Epithelial cell of proximal tubule (primary cell): ENCODE measurements at places on chromosomes 5 and 9. TPM values are rescaled to one million over a fixed set of nuclear protein-coding genes. Genes with fewer than 3 reads are reported as not detected.

DNA sequence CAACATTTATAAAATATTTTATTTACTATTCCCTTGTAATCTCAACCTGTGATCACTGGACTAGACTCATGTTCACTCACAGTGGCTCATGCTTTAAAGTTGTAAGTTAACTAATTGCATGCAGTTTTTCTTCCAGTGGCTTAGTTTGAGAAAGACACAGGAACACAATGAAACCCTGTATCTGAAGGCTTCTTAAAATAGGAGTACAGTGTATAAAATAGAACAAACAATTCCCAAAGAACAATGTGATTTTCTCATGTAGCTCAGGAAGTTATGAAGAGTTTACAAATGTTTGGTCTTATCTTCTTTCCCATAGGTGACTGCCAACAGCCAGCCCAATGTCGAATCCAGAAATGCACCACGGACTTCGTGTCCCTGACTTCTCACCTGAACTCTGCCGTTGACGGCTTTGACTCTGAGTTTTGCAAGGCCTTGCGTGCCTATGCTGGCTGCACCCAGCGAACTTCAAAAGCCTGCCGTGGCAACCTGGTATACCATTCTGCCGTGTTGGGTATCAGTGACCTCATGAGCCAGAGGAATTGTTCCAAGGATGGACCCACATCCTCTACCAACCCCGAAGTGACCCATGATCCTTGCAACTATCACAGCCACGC, 5.9 kb downstream of the RGMB start:
- DNase-seq, result no peak

DNA sequence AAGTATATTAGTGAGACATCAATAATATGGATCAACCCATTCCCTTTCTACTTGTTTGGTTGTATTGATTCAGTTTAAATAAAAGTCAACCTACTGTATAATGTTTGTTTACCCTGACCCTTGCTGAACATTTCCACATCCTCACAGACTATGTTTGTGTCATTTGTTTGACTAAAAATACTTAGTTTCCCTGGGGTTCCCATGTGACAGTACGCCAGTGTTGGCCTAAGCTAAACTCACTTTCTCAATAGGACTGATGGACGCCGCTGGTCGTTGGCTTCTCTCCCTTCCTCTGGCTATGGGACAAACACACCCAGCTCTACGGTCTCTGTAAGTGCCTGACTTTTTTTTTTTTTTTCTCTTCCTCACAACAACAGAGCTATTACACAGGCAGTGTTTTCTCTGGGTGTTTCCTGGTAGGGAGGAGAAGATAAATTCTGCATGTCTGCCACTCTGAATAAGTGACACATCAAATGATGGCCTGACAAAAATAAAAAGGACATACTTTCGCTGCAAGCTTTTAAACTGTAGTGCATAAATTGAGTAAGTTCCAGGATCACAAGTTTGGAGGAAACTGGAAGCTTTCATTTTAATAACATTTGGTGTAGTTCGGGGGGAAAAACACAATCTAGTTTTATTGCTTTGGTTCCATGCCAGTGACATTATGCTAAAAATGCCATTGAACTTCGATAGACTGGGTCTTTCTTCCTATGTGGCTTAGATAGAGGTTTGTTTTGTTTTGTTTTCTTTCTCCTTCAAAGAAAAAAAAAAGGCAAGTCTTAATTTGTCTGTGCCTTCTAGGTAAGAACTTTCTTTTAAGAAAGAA, 101.0 kb downstream of the CD180 start:
- no peak for DNase-seq

- DNase-seq, result no peak
Measured at GRCh38 chr5:15807248-15807647, 307.3 kb downstream of the FBXL7 start.

GRCh38 chr9:83342006-83342405, 196.2 kb downstream of the FRMD3 start:
- no peak for DNase-seq

DNA sequence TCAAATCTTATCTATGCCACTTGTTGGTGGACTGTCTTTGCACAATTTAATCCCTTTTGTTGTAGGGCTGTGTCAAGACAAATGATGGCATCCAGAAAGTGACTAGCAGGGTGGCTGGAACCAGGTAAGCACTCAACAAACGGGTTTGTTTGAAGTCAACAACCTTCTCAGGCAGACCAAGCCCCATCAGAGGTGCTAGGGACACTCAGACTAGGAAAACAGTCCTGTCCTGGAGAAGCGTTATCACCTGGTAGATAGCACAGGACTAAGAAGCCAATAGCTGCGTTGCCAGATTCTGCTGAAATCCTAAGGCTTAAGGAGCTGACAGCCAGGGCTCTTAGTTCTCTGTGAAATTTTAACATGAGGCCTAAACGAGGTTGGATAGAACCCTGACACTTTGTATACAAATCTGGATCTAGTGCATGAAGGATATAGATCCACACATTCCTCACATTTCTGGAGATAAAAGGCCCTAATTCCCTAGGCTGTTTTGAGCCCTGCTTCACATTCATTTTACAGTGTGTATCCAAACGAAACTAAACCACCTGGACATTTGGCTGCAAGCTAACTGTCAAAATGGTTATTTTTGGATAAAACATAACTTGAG, 179.8 kb downstream of the DCP2 start:
- no peak for DNase-seq

DNA sequence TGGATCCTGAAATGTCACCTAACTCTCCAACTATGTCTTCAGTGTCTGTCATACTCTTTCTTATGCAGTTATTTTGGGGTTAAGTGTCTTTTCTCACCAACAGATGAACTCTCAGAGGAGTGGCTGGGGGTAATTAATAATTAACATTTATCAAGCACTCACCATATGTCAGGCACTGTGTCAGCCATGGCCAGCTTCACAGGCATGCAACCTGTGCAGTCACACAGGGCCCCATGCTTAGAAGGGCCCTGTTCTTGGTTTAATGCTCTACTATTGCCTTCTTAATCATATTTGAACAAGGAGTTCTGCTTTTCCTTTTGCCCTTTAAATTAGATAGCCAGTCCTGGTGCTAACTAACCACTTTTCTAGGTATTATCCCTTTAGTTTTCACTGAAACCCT, 3.4 kb upstream of the GRPEL2 start:
- no peak for DNase-seq

DNA sequence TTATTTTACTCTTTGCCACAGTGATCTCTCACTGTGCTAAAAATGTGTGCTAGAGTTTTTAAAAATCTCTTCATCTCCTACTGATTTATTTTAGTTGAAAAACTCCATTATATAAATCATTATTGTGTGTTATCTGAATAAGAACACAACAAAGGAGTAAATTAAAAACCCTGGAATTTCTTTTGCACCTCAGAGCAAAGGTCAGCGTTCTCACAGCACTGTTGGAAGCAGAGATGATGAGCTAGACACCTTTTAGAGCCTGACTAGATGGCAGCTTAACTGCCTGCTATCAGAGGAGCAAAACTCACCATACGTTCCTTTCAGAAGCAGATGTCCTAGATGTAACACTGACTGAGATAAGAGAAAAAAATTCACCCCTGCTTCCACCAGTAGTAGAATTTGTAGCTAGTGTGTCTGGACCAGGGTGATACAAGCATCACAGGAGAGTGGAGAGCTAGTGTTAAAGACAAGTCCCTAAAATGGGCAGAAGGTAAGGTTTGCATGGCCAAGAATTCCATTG, 147.1 kb downstream of the ENTREP1 start:
- DNase-seq, result no peak

DNA sequence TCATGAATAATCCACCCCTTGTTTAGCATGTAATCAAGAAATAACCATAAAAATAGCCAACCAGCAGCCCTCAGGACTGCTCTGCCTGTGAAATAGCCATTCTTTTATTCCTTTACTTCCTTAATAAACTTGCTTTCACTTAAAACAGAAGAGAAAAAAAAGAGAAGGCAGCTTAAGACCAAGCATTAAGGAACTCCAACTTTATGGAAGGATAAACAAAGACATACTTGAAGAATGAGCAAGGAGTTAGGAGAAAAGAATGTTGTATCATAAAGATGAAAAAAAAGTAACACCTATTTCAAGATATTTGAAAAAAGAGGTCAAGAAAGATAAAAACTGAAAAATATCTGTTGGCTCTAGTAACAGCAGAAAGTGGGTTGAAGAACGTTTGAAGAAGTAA, 107.6 kb downstream of the RNF180 start:
- DNase-seq, result no peak

- DNase-seq, result no peak
Measured at GRCh38 chr9:113781381-113781780, 94.7 kb upstream of the ZNF618 start.

GRCh38 chr9:71634752-71635151, 133.6 kb downstream of the CEMIP2 start:
- no peak for DNase-seq

- no peak for DNase-seq
Measured at GRCh38 chr9:129440435-129441186, 180.3 kb downstream of the C9orf50 start.

DNA sequence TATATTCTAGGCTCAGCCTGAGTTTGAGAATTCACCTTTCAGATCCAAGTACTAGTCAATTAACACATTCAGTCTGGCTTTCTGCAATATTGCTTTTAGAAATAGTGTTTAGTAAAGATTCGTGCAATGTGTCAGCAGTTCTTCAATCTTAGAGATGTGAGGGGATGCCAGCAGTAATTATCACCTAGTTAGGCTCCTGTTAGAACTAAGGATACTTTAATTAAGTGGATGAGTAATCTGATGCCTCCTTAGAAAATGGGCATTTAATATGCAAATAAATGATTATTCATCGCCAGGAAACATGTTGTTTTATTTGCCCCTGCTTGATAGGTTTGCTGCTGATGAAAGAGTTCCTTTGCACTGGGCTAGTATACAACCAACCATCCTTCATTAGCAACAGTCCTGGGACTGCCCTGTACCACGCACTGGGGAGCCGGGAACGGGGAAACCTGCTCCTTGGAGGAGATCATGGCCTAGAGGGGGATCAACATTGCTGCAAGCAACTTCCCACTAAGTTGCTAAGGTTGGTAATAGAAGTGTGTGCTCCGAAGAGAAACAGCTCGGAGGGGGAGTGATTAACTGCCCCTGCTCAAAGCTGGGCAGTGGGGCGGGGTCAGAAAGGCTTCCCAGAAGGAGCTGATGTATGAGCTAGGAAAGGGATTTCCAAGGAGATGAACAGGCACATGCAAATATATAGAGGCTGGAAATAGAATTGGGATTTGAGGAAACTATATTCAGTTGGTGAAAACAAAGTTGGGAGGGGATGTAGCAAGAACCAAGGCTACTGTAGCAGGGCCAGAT, 231.8 kb downstream of the DRD1 start:
- DNase-seq, result no peak

DNA sequence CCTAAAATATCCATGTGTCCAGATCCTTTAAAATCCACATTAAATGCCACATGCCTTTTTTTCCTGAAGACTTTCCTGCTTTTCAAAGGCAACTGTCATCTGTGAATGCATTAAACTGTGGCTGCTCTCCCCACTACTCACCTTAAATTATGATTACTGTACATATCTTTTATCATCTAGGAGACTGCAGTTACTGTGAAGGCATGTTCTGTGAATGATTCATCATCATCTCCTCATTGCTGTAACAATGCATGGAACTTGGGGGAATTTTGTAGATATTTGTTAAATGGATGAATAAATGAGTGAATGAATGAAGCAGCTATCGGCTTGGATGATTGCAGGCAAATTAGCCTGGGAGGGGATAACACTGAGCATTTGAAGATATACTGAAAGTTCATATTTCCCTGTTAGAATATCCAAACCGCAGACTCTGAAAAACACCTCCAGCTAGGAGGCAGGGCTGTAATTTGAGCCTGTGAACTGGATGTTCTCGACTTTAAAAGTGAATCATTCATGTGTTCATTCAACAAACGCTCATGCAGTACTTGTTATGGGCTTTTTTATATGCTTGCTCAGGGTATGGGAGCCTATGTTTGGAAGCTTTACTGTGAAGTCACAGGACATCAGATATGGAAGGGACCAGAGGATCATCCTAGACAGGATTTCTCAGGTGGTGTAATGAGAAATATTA, 519.2 kb downstream of the KIF4B start:
- DNase-seq, result no peak

- DNase-seq, result no peak
Measured at GRCh38 chr5:173646692-173647091, 30.2 kb upstream of the BOD1 start.

DNA sequence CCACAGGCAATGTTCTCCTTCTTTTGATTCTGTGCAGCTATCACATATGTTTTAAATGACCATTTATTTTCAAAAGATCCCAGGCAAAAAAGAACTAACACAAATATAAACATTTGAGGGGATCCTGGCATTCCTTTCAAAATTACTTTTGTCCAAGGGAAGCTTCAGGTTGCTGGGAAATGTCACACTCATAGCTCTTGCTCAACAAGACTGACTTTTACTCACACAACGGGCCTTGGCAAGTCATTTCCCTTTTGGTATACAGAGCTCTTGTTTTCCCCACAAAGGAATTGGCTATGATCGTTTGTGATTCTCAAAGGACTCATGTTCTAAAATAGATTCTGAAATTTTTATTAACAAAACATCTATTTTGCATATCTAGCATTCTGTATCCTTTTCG, 4.5 kb upstream of the PALM2AKAP2 start:
- DNase-seq, result no peak

- DNase-seq, result no peak
Measured at GRCh38 chr9:114082017-114082762, 4.1 kb upstream of the AMBP start.

DNA sequence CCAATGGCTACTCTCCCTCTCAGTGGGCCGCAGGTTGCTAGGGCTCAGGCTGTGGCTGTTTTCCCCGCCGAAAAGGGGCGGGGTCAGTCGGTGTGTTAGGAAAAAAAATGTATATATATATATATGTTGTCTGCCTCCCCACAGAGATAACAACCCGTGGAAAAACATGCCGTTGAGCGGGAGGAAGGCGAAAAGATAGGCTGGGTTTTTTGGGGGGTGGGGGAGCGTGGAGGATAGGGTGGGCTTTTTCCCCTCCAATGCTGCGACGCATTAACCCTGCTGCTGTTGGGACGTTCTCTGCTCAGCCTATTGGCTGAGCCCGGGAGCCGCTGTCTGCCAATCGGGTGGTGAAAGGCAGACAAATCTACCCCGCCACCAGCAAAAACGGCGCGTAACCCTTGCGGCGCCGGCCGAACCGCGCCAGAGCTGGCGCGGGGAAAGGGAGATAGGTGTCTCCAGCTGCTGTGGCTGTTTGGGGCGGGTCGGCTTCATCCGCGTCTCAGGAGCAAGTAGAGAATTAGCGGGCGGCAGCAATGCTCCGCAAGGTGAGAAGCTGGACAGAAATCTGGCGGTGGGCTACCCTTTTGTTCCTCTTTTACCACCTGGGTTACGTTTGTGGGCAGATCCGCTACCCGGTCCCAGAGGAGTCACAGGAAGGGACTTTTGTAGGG, at the start of gene PCDHGC4:
PCDHGC4 (plus strand) TSS at position 390 of the 671 bp plus-strand sequence; CDS start at position 534, 144 bp downstream.
- DNase-seq, result no peak

- DNase-seq, result no peak
Measured at GRCh38 chr5:6736524-6737042, 23.4 kb downstream of the TENT4A start.

GRCh38 chr5:116476897-116477537, 97.6 kb downstream of the SEMA6A start:
- no peak for DNase-seq

GRCh38 chr9:3263698-3264097, 262.1 kb downstream of the RFX3 start:
- no peak for DNase-seq

The SCGB3A1 gene
- total RNA-seq, result 0.72 TPM in 1 of 2 replicates, not detected in the other

The TLX3 gene
- 0.87 TPM in 1 of 2 replicates, not detected in the other for total RNA-seq

The GNA14 gene
- 0.12 and 0.14 TPM in 2 replicates for total RNA-seq

The PCDHB13 gene
- 0.23 and 0.29 TPM in 2 replicates for total RNA-seq

The DEPDC1B gene
- total RNA-seq, result 21.4 and 38.6 TPM in 2 replicates

The CDH9 gene
- not detected in 2 replicates for total RNA-seq

The FAT2 gene
- total RNA-seq, result under 0.01 and 0.07 TPM in 2 replicates

The ANKDD1B gene
- total RNA-seq, result 0.07 and 1.3 TPM in 2 replicates

The ADGRD2 gene
- total RNA-seq, result not detected in 2 replicates
